Large intestine (tissue), 12 donors: ENCODE measurements at places on chromosomes 5 and 9. TPM values are rescaled to one million over a fixed set of nuclear protein-coding genes. Genes with fewer than 3 reads are reported as not detected.

Gene TMEM252
- 2.4 TPM for polyA plus RNA-seq

Gene FIBCD1
- polyA plus RNA-seq, result 1.5 TPM

Gene CCNI2
- 10.1 TPM for polyA plus RNA-seq

Gene PRLR
- 56.0 TPM for polyA plus RNA-seq

Gene PROP1
- not detected for polyA plus RNA-seq

Gene NAIP
- polyA plus RNA-seq, result 29.3 TPM

Gene RHOBTB3
- 47.5 TPM for polyA plus RNA-seq

Gene TRIM36
- 2.6 TPM for polyA plus RNA-seq

Gene ITGA1
- polyA plus RNA-seq, result 30.8 TPM

Gene FOXI1
- 0.03 TPM for polyA plus RNA-seq

Gene MYOT
- polyA plus RNA-seq, result 2.2 TPM

Gene CCL27
- polyA plus RNA-seq, result 0.18 TPM
